ENCODE measurements at places on chromosomes 3 and 15. TPM values are rescaled to one million over a fixed set of nuclear protein-coding genes. Genes with fewer than 3 reads are reported as not detected.

The RPN1 gene
- polyA plus RNA-seq: 213 TPM

The HACL1 gene
- 16.9 TPM for polyA plus RNA-seq

The TFG gene
- 152 TPM for polyA plus RNA-seq

The TGM4 gene
- 0.06 TPM for polyA plus RNA-seq

The EIF4E3 gene
- 13.6 TPM for polyA plus RNA-seq

The EFCAB12 gene
- polyA plus RNA-seq: 3.7 TPM

GRCh38 chr15:50641318-50641717 is 45.3 kb downstream of the TRPM7 start:
- no peak for DNase-seq

DNA sequence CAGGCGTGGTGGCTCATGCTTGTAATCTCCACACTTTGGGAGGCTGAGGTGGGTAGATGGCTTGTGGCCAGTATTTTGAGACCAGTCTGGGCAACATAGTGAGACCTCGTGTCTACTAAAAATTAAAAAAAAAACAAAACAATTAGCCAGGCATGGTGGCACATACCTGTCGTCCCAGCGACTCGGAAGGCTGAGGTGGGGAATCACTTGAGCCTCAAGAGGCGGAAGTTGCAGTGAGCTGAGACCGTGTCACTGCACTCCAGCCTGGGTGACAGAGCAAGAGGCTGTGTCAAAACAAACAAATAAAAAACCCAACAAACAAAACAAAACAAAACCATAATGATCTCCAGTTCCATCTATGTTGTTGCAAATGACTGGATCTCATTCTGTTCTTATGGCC is 341.3 kb upstream of the CFAP20DC start:
- no peak for DNase-seq

- DNase-seq: no peak
Measured at GRCh38 chr15:72785432-72785831, 1.9 kb upstream of the ADPGK start.

DNA sequence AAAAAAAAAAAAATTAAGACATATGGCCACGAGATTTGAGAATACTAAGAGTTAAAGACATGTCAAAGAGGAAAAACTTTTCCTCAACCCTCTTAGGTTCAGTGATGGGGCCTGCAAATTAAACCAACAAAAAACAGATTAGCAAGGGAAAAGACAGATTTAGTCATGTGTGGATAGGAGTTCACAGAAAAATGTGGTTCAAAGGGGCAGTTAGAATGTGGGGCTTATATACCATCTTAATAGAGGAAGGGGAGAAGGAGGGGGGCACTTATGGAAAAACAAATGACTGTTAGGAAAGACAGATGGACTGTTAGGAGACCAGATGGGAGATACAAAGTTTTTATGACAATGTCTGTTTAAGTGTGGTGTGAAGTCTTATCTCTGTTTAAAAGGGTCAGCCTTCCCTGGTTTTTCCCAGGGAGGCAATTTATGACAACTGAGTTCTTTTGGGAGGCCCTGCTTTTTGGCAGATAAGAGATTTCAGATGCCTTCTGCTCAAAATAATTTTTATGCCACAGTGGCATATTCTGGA is 68.7 kb upstream of the FURIN start:
- DNase-seq: no peak

GRCh38 chr3:36297195-36297594 is 83.1 kb upstream of the STAC start:
- DNase-seq: no peak

DNA sequence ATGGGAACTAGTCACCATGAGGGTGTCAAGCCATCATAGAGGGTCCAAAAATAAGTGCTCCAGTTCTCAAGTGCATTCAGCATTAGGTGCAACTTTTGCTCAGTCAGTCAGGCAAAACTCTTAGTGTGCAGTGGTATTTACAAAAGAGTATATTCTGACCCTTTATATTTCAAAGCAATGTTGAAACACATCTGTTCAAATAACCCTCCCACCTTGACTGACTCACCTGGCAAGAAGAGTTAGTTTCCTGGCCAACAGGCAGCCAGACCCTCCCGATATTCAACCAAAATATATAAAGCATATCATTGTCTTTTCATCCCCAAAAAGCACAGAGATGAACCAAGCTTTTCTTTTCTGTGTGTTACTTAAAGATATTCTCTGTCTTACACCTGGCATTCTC is 7.6 kb upstream of the COL8A1 start:
- no peak for DNase-seq

- DNase-seq: no peak
Measured at GRCh38 chr3:142947799-142948575, 15.5 kb downstream of the PAQR9 start.

- no peak for DNase-seq
Measured at GRCh38 chr15:63598473-63599400, 1.6 kb downstream of the FBXL22 start.

GRCh38 chr15:39623529-39623931 is 42.7 kb downstream of the THBS1 start:
- no peak for DNase-seq

- DNase-seq: no peak
Measured at GRCh38 chr3:37531066-37531720, 330.5 kb upstream of the CTDSPL start.

GRCh38 chr3:21195203-21195602 is 555.8 kb downstream of the ZNF385D start:
- DNase-seq: no peak

DNA sequence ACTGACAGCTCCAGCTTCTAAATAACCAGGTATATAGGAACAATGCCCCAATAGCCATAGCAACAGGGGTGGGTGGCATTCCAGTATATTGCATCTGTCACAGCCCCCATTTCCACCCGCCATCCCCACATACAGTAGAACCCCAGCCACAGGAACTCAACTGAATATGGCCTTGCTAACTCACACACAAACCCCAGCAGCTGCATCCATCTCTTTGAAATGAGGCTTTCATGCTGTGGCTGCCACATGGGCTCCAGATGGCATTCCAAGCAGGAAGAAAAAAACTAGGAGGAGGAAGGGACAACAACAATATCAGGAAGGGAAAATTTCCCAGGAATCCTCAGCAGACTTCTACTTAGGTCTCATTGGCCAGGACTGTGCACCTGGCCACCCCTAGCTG is 54.6 kb downstream of the CCR3 start:
- no peak for DNase-seq

DNA sequence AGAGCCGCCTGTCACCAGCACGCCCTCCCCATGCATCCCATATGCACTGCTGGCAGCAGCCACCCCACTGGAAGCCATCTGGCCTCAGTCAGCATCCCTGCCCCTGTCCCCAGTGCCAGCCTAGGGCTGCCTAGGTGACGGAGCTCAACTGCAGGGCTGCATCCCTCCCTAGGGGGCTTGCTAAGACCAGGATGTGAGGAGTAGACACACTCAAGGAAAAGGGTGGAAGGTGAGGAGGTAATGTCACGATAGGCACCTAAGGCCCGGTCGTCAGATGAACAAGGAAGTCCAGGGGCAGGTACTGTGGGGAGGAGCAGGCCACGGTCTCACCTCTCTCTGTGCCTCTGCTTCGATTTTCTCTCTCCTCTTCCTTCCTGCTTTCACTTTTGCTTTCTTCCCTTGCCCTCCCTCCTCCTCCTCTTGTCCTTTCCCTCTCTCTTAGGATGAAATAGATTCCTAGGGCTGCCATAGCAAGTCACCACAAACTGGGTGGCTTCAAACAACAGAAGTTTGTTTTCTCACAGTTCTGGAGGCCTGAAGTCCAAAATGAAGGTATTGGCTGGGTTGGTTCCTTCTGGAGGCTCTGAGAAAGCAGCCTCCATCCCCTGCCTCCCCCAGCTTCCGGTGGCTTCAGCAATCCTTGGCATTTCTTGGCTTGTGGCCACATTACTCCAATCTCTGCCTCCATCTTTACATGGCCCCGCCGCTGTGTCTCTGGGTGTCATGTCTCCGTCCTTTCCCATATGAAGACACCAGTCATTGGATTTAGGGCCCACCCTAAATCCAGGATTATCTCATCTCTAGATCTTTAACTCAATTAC is 298.3 kb downstream of the SHQ1 start:
- DNase-seq: no peak

DNA sequence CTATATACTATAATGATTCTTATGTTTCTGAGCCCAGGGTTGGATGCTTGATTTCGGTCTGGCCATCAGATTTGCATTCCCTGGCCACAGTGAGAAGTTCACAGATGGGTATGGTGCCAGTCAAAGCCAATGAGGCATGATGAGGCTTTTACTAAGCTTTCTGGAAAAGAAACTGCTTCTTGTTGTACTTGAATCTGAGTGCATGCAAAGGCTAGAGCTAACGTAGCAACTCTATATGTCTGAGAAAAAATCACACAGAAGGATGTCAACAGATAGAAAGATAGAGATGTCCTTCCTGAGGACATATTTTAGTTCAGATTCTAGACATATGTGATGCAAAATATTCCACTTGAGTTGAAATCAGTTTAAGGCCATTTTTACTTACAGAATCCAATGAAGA is 608.1 kb downstream of the ROBO1 start:
- no peak for DNase-seq

- DNase-seq: no peak
Measured at GRCh38 chr15:92506506-92506905, 112.8 kb downstream of the ST8SIA2 start.
